ENCODE measurements at places on chromosomes 5 and 9.

GRCh38 chr5:44051591-44051990 lies 337.6 kb downstream of the FGF10 start:
- DNase-seq, result no peak

GRCh38 chr5:108801776-108802175 lies 54.1 kb downstream of the FER start:
- no peak for DNase-seq

- no peak for DNase-seq
Observed at GRCh38 chr9:121295662-121296191, 27.8 kb downstream of the GSN start.

DNA sequence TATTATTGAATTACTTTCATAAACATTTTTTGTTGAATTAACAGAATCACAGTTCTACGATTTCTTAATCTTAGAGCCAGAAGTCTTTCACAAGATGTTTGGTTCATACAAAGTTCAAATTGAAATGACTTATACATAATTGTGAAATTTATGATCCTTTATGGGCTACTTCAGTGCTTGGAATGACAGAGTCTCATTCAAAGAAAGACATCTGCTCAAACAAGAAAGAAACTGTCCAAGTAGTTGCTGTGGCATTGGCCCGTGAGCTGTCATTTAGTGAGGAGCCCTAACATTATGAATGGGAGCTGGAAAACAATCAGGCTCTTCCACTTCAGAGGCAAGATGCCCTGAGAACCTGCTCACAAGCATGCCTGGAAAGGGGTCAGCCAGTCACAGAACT lies 63.4 kb downstream of the AUH start:
- DNase-seq, result no peak

DNA sequence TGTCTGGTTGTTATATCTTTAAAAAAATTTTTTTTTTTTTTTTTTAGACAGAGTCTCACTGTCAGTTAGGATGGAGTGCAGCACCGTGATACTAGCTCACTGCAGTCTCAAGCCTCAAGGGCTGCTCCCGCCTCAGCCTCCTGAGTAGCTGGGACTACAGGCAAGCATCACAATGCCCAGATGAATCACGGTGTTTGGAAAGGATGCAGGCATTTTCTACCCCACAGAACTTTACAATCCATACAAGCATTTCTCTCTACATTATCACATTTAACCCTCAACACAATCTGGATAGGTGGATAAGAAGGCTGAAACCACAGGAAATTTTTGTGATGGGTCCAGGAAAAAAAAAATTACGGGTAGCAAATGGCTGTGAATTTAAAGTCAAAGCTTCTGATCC lies 5.8 kb upstream of the PCA3 start:
- DNase-seq, result no peak

GRCh38 chr5:149117970-149118369 lies 23.3 kb upstream of the ABLIM3 start:
- DNase-seq, result no peak

DNA sequence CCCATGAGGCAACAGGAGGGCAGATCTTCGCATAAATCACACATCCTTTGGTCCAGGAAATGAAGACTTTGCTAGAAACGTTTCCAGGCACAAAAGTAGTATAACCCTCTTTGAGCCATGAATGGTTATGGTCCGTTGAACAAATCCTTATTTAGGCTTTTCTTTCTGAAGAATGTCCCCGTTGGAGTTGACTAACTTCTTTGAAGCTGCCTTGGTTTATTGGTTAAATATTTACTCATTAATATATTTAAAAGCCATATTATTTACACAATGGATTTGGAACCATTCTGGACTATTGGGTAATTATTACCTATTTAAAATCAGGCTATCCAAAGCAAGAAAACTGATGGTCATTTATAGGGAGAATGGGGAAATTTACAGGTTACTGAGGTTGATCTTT lies 347.6 kb upstream of the SLC30A5 start:
- no peak for DNase-seq

DNA sequence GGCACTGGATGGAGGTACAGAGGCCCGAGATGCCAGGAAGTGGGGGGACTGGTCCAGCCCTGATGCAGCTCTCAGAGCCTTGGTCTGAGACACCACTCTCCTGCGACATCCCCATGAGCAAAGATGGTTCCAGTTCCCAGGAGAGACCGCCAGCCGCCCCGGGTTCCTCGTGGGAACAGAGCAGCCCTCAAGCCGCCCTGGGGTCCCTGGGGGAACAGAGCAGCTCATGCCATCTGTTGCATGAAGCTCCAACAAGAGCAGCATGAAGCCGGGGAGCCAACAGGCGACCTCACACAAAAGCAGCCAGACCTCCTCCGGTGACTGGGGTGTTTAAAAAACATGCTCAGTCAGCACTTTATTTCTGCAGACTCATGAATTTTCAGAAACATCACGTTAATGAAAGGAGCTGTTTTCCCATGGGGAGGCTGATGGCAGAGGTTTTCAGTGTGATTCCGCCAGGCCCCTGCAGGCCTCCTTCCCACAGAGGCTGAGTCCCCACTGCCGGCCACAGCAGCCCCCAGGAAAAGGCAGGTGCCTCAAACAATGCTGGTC lies 6.2 kb downstream of the SLC6A18 start:
- no peak for DNase-seq

DNA sequence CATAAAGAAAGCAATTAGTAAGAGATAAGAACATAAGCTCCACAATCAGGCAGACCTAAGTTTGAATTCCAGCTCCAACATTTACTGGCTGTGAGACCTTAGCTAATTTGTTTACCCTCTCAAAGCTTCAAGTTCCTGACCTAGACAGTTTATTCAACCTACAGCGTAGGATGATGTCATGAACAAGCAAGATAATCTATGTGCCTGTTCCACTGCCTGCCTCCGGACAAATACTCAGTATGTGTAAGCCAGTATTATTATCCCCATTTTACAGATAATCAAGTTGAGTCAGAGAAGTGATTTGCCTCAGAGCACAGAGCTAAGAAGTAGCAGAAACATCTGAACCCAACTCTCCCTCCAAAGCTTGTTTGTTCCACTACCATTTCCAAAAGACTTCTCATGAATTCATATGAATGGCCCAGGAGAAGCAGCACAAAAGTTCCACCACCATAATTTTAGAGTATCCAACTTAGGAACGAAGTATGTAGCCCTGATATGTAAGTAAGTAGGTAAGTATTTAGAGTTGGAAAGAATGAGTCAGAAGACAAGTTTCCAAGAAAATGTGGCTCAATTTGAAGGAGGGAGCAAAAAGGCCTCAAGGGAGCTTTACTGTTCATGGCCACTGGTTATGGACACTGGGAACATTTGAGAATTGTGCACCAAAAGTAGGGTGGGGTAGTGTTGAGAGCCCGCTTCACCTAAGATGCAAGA lies 398.2 kb downstream of the NFIB start:
- DNase-seq, result no peak

GRCh38 chr5:36637516-36637915 lies 31.1 kb downstream of the SLC1A3 start:
- DNase-seq, result no peak

DNA sequence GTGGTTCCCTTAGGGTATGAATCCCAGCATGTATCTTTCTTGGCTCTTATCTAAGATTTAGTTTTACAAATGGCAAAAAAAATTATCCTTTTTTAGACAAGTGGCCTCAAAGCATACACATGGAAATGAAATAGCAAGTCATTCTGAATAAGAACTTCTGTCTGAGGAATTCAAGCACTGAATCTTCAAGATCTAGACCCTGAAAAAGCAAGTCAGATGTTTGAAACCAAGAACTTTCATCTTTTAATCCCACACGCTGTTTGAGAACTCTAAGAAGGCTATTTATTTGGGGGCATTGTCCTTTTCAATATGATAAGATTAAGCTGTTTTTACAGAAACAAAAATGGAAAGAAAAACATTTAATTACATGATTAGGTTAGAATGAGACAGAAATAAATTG lies 549.2 kb upstream of the CYLC2 start:
- DNase-seq, result no peak

DNA sequence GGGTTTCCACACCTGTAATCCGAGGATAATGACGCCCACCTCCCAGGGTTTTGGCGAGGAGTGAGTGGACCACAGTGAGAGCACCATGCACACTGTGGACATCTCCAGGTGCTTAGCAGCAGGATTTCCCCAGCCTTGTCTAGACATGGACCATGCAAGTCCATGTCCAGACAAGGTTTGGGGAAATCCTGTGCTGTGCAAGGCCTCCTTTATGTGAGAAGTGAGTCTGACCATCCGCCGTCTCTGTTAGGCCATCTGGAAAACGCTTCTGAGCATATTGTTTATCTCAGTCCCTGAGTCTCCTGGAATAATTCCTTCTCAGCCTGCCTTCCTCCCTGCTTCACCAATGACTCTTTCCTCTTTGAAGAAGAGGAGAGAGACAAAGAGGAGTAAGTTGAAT lies 26.2 kb upstream of the TNFAIP8 start:
- DNase-seq, result no peak

GRCh38 chr5:106017243-106017857 lies 1653.4 kb downstream of the EFNA5 start:
- DNase-seq, result no peak

DNA sequence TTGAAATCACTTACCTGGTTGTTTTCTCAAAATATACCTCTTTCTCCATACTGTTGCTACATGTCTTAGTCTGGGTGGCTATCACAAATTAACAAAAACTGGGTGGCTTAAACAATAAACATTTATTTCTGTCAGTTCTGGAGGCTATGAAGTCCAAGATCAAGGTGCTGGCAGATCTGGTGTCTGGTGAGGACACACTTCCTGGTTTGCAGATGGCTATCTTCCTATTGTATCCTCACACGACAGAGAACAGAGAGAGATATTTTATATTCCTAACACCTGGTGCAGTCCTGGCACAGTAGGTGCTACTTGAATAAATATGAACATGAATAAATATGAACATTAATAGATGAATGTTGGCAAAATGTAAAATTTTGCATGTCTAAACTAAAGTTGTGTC lies 164.3 kb upstream of the ACOT12 start:
- DNase-seq, result no peak

DNA sequence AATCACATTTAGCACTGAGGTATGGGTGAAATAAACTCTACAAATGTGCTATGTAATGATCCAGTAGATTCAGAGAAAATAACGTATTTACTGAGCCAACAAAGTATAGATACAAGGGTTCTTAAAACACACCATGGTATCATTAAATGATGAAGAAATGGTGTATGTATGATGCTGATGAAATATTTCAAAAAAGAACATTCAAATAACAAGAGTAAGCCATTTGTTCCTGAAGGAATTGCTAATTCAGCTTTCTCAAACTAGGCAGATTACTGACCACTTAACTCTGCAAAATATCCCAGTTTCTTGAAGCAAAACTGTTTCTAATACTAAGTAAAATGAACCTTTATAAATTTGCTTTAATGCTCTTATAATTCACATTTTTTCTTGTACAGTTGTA lies 97.6 kb upstream of the IFNE start:
- DNase-seq, result no peak

DNA sequence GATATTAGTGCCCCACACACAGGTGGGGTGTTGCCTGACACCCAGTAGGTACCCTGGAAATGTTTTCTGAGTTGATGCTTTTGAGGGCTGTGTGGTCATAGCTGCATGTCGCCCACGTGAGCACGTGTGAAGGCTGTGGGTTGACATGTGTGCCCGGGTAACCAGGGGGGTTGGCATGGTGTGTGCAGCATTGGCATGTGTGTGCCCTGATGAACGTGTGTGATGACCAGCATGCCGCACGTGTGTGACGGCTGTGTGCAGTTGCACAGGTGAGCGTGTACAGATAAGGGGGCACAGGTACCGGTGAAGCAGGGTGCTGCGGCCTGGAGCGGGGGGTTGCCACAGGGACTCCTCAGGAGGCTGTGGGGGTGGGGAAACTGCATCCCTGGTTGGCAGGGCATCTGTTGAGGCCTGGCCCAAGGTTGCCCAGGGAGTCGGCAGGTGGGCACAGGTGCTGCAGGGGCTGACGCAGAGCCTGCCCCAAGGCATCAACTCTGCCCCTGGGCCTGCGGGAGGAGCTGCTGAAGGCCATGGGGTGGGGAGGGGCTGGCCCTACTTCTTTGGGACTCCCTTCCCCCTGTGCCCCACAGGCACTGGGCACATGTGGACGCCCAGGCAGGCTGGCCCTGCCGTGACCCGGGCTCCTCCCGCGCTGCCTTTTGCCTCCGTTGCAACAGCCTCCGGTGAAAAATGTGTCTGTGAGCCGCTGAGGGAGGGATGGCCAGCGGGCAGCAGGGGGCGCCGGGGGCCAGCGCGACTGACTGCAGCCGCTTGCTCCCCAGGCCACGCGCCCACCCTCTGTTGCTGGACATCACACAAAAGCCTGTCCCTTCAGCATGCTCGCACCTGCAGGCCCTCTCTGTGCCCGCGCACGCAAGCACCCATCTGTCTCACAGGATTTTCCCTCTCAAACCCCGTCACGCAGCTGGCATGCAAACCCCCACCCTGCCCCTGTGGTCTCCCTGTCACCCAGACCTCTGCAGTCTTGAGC lies 2.2 kb downstream of the UNC5A start:
- DNase-seq, result no peak

DNA sequence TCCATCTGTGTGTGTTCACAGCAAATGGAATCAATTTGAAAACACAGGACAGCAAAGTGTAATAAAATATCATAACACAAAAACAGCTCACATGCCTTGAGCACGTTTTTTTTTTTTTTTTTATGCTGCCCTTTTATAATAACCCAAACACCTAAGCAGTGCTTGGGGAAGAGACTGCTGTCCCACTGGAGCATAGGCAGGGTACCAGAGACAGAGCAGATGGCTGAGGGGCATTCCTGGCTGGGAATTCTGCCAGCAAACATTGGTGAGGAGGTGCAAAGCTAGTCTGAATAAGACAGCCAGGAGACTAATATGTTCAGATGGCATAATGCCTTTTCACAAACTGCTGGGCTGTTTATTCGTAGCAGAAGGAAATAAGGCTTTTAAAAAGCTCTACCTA lies 58.1 kb upstream of the SV2C start:
- no peak for DNase-seq

GRCh38 chr5:112121258-112121657 lies 297.8 kb downstream of the EPB41L4A start:
- DNase-seq, result no peak

GRCh38 chr9:20989923-20990341 lies 41.5 kb downstream of the HACD4 start:
- no peak for DNase-seq

Measured in NCI-H2107 (cell line).